Hair follicle dermal papilla cell (primary cell): ENCODE measurements at places on chromosomes 4 and X. TPM values are rescaled to one million over a fixed set of nuclear protein-coding genes. Genes with fewer than 3 reads are reported as not detected.

The HELT gene
- not detected in 2 replicates for total RNA-seq

The NHS gene
- total RNA-seq: 8.9 and 11.0 TPM in 2 replicates

The STOX2 gene
- total RNA-seq: 0.49 and 0.81 TPM in 2 replicates

The CENPVL1 gene
- not detected in 2 replicates for total RNA-seq

The ITIH6 gene
- not detected in 2 replicates for total RNA-seq

The NUDT10 gene
- total RNA-seq: 2.8 and 3.3 TPM in 2 replicates

The PNMA6A gene
- total RNA-seq: 2.4 and 4.4 TPM in 2 replicates

The NR3C2 gene
- 1.9 and 3.5 TPM in 2 replicates for total RNA-seq

The CLDN2 gene
- not detected in 2 replicates for total RNA-seq

The TMPRSS11E gene
- total RNA-seq: not detected in 2 replicates
